ENCODE measurements at places on chromosomes 16 and 17.

DNA sequence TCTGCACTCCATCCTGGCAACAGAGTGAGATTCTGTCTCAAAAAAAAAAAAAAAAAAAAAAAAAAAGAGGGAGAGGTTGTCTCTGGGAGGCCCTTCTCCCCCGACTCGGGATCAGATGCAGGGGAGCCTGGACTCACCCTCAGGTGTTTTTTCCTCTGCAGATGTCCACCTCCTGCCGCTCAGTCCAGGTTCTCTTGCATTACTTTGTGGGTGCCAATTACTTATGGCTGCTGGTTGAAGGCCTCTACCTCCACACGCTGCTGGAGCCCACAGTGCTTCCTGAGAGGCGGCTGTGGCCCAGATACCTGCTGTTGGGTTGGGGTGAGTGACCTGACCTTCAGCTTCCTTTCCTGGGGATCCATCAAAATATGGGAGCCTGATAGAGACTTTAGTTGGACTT lies 34.1 kb downstream of the GLP2R start:
- DNase-seq = no peak

- DNase-seq = no peak
Measured at GRCh38 chr17:39553341-39553945, 54.3 kb downstream of the NEUROD2 start.

DNA sequence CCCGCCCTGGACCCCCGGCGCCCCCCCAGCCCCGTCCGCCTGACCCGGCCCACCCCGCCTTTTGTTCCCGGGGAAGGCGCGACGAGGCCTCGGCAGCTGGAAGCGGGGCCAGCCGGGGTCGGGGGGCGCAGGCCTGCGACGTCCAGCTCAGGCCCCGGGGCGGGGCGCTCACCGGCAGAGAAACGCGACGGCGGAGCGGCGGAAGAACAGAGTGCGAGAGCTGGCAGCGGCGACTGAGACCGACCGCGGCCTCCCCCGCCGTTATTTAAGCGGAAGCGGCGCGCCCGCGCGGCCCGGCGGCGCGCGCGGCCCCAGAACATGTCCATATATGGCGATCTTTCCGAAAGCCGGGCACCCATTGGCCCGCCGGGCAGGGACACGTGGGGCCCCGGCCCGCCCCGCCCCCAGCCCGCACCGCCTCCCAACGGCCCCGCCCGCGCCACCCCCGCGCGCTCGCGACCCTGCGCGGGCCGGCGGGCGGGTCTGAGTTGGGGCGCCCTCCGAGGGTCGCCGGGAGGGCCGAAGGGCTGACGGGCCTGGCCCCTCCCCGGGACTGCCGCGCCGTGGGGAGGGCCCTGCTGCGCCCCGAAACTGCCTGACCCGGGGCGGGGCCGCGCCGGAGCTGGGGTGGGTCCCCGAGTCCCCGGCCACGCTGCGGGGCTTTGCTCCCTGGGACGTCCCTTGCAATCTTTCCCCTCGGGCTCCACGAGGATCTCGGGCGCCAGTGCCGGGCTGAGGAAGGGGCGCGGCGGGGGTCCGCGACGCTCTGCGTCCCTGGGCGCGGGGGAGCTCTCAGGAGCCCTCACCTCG lies at the start of gene ACTG1:
Gene ACTG1, minus strand, starts transcription at position 238 of the 810 bp plus-strand sequence. CDS start 445 bp downstream, outside the sequence.
- DNase-seq = peak; percentile 97

- DNase-seq = no peak
Measured at GRCh38 chr16:10601444-10602408, 21.3 kb upstream of the EMP2 start.

- no peak for DNase-seq
Measured at GRCh38 chr16:85375282-85375681, 237.8 kb upstream of the GSE1 start.

- DNase-seq = no peak
Measured at GRCh38 chr17:33896263-33896662, 358.8 kb upstream of the CCL2 start.

DNA sequence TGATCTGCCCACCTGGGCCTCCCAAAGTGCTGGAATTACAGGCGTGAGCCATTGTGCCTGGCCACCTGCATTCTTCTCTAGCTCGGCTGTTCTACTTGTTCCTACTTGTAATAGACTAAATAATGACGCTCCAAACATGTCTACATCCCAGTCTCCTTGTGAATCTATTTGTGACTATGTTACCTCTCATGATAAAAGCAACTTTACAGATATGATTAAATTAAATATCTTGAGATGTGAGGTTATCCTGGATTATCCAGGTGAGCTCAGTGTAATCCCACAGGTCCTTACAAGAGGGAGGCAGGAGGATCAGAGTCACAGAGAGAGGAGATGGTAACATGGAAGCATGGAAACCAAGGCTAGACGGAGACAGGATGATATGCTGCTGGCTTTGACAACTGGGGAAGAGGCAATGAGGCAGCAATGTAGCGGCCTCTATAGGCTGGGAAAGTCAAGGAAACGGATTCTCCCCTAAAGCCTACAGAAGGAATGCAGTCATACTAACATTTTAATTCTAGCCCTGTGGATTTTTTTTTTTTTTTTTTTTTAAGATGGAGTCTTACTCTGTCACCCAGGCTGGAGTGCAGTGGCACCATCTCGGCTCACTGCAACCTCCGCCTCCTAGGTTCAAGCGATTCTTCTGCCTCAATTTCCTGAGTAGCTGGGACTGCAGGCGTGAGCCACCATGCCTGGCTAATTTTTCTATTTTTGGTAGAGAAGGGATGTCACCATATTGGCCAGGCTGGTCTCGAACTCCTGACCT lies 5.0 kb upstream of the LASP1 start:
- peak; percentile 57 for DNase-seq
